ENCODE measurements at places on chromosomes 12 and 14.

GRCh38 chr14:77988096-77988870 lies 181.9 kb upstream of the NRXN3 start:
- no peak for DNase-seq

- no peak for DNase-seq
These were observed 2.2 kb downstream of the RIN3 start for GRCh38 chr14:92515546-92516343.

DNA sequence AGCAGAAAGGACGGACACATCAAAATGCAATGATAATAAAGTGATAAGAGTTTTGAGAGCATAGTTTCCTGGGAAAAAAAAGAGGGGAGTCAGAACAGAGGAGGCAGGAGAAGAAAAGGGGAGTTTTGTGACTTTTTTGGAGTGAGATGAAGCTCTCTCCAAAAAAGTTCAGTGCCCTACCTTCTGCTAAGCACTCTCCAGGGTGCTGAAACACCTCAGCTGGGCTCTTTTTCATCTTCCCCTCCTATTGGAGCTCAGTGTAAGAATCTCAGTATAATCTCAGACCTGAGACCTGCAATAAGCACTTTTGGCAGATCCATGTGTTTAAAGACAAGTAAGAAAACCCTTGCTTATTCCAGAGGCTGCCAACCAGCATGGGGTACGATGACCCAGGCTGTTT lies 58.9 kb upstream of the SRRM4 start:
- DNase-seq: no peak

DNA sequence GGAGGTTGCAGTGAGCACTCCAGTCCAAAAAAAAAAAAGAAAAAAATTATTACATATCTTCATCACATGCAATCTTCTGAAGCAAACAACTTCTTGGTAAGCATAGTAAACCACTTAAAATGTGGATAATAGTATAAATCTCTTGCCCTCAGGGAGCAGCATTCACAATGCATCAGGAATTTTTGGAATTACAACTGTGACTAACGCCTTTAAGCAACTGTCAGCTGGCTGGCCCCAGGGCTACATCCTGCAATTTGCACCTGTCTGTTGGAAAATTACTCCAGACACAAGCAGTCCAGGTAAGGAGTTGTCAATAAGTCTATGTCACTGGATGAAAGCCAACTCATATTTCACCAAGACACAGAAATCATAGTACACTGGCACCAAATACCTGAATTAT lies 5.5 kb upstream of the SLC7A7 start:
- DNase-seq: no peak

DNA sequence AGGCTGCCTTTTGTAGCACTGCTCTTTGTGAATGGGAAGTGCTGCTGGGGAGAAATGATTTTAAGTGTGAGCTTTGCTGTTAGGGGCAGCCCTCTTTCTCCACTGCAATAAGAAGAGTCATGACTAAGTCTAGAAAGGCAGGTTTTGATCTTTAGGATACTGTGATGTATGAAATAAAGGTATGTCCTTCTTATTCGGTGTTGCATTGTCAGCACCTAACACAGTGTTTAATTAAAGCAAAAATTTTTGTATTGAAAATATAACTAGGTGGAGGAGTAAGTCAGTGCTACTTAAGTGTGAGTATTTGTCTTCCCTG lies 81.5 kb downstream of the ETV6 start:
- DNase-seq: no peak

GRCh38 chr14:92074555-92074954 lies 31.8 kb downstream of the ATXN3 start:
- no peak for DNase-seq

GRCh38 chr12:67658486-67658885 lies 9.9 kb downstream of the DYRK2 start:
- DNase-seq: no peak

GRCh38 chr12:93422050-93422449 lies 19.7 kb downstream of the UBE2N start:
- DNase-seq: no peak

GRCh38 chr12:122449317-122449716 lies 26.8 kb upstream of the CLIP1 start:
- DNase-seq: no peak

GRCh38 chr12:97597031-97597751 lies 134.6 kb downstream of the RMST start:
- DNase-seq: no peak

GRCh38 chr12:13154027-13154538 lies 42.4 kb upstream of the EMP1 start:
- peak; percentile 8 for DNase-seq

DNA sequence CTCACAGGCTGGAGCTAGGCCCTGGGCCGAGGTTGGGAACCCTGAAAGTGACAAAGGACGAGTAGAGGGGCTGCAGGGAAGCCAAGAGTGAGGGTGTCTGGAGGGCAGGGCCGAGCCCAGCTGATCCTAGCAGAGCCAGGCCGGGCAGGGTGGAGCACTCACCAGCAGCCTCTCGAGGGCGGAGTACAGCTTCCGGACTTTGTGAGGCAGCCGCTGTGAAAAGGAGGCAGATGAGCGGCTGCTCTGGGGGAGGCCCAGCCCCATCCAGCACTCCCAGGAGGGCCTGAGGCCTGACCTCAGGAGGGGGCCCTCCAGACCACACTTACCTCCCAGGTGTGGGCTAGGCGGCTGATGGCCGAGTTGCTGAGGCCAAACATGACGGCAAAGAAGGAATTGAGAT lies 14.7 kb upstream of the ENDOU start:
- DNase-seq: no peak

DNA sequence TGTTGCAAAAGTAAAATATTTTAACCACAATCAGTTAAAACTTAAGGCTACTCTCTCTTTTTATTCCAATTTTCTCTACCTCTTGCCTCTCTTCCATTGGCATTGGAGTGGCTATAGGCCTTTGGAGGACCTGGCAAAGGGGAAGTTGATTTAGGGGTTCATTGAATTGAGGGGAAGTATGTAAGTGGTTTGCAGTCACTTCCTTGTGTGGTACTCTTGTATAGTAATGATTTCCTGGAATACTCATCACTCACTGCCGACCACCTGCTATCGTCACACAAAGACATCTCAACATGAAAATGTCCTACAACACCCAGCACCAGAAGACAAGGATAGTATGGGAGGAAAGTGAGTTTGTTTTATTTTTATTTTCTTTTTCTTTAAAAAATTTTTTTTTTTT lies 45.7 kb upstream of the CPM start:
- DNase-seq: no peak

Data from activated naive CD4-positive, alpha-beta T cell treated with Interleukin-2 at 50 U/mL for 16 hours (primary cell).